ENCODE measurements at places on chromosomes 5 and 9.

GRCh38 chr9:123016631-123017030 lies 16.8 kb upstream of the GPR21 start:
- DNase-seq: no peak

DNA sequence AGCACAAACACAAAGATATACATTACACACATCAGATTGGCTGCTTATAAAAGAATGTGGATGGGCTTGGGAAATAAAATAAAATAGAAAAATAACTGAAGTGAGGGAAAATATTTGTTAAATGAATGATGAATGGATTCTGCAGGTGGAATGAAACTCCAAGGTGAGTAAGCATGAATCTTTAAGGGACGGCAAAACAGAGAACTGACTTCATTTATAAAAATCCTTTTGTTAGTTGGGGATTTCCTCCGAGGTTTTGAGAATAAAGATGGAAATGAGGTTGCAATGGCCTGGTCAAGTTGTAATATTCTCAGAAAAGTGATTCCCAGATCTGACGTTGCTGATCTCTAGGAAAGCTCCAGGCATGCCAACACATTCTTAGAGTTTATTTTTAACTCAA lies 20.9 kb upstream of the SEMA6A start:
- no peak for DNase-seq

DNA sequence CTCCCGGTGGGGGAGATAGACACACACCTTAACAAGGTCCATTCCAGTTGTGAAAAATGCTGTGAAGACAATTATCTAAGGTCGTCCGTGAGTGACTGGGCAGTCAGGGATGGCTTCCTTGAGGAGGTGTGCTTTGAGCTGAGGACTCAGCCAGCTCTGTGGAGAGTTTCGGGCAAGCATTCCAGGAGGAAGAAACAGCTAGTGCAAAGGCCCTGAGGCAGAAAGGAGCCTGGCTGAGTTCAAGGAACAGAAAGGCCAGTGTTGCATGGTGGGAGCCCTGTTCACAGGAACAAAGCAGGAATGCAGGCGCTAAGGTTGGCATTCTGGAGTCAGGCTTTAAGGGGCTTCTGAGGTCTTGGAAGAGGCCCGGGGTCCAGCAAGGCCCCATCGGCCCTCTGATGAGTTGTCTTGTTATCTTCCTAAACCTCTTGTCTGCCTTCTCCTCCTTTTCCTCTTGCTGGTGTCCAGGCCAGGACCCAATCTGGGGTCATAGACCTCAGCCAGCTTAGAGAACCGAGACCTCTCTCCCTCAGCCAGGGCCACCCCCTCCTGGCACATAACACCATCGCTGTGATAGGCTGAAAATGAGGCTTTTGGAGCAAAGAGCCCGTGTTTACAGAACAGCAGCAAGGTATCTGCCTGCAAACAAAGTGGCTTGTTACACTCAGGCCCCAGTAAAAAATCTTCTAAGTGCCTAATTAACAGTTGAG lies 270.2 kb upstream of the MVB12B start:
- no peak for DNase-seq

GRCh38 chr5:6820851-6821479 lies 107.7 kb downstream of the TENT4A start:
- peak; percentile 16 for DNase-seq

- DNase-seq: no peak
Observed at GRCh38 chr9:8858596-8859161, 1059.1 kb upstream of the DMAC1 start.

GRCh38 chr5:72511366-72511765 lies 4.2 kb upstream of the ZNF366 start:
- no peak for DNase-seq

DNA sequence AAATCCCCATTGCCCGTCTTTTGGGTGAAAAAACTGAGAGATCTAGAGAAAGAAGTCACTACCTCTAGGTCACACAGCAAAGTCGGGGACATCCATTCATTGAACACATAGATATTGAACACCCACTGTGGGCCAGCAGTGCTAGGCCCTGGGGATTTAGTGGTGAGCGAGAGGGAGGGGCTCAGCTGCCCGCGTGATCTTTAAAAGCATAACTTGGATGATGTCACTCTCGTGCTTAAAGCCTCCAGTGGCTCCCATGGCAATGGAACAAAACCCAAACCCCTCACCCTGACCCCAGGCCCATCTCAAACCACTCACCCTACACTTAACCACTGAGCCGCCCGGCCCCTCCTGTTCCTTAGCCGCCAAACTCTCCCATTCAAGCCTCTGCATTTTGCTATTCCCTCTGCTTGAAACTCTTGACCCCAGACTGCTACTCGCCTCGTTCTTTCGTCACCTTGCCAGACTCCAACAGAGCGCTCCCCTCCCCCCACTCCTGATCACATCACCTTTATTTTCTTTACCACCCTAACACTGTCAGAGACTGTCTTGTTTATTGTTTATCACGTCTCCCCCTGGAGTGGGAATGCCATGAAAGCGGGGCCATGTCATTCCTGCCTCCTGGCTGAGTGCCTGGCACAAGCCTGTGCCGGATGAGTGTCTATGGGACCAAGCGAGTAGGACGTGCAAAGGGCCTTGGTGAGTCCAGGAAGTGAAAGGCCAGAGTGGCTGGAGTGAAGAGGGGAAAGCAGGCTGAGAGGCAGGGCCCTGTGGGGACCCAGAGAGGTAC lies 710 bp upstream of the PIP5KL1 start:
- peak; percentile 71 for DNase-seq

- DNase-seq: peak; percentile 22
Observed at GRCh38 chr5:65329266-65329665, 152.5 kb downstream of the ADAMTS6 start.

DNA sequence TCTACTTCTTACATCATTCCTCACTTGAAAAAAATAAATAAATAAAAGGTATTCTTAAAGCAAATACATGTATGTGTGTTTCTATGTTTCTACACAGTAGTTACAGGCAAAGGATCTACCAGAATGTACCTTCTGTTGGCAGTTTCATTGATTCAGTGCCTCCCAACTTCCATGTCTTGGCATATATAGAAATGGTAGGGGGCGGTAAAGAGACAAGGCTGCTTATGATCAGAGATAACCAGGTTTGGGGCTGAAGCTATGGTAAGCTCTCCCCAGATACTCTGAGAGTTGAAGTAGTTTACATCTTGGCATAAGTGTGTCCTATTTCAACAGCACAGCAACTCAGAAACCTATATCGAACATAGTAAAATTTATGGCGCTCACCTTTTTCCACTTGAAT lies 1075.4 kb upstream of the C9orf72 start:
- no peak for DNase-seq

All from fibroblast of pulmonary artery (primary cell).